ENCODE measurements at places on chromosomes 16 and 17.

GRCh38 chr17:63646488-63646806 lies 24.2 kb downstream of the MAP3K3 start:
- no peak for DNase-seq

GRCh38 chr16:86878236-86879080 lies 300.1 kb downstream of the FOXL1 start:
- DNase-seq = no peak

- DNase-seq = no peak
These were observed 12.7 kb downstream of the JUP start for GRCh38 chr17:41773731-41774193.

DNA sequence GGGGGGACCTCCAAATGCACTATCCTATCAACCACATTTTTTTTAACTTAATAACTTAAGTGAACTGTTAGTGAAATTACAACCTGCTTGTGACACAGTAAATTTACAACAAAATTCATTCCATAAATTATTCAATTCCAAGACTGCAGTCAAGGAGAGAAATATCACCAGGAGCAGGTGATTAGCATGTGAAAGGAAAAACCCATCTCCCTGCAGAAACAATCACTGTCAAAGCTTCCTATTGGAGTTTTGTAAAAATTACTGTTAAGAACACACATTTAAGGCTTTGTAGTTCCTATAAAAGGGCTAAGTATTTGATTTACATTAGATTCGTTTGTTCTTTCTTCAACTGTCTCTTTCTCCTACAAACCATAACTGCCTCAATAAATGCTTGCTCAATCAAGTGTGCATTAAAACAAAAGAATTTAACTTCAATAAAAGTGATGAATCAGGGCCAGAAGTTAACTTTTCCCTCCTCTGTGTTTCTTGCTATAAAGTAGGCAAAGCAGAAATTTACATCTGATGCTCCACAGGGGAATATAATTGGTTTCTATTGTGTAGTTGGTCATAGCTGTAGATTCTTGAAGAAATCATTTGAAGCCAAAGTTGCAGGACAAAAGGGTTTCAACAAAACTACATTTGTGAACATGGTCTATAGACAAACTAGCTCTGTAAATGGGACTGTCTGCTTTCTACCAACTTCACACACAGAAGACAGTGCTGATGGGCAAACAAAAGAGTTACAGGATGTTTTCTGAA lies 195.1 kb upstream of the PSMD7 start:
- no peak for DNase-seq

- DNase-seq = no peak
These were observed 51.1 kb upstream of the CACNG5 start for GRCh38 chr17:66783656-66784381.

DNA sequence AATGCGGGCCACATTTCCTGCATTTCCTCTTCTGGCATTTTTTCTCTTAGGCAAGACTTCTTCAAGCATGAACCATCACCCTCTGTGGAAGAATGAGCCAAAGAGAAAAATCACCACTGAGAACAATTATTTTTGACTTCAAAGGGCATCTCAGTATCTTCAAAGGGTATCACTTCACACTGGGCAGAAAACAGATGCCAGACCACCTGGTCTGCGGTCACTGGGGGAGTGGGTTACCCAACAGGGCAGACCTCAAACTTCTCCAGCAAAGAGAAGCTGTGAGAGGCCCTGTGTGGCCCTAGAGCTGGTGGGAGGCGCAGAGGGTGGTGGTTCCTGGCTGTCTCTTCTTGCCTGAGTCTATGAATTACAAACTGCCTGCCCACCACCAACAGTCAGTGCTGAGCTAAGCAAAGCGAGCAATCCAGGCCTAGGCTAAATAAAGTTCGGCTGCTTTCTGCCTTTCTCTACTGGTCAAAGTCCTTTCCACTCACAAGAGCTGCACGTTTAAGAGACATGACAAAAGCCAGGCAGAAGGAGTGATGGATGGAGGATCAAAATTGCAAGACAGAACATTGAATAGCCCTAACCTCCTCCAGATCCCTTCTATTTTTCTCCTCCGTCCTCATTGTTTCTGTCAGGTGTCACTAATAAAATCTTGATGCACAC lies 602.7 kb upstream of the CDH5 start:
- DNase-seq = no peak

- no peak for DNase-seq
These were observed 24.4 kb downstream of the CCDC57 start for GRCh38 chr17:82188001-82188961.

DNA sequence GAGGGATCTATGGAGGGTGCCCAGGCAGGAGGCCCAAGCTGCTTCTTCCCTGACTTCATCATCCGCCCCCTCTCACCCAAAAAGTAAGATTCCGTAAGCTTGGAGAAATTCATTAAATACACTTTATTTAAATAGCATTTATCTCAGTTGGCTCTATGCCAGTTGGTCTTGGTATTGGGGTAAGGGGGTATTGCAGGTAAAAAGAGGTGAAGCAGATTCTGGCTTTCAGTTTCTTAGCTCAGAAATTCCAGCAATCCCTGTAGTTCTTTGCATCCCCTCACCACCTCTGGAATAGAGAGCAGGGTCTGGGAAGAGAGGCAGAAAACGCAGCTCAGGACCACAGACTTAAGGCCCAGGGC lies 750 bp upstream of the ALDOC start:
- no peak for DNase-seq

DNA sequence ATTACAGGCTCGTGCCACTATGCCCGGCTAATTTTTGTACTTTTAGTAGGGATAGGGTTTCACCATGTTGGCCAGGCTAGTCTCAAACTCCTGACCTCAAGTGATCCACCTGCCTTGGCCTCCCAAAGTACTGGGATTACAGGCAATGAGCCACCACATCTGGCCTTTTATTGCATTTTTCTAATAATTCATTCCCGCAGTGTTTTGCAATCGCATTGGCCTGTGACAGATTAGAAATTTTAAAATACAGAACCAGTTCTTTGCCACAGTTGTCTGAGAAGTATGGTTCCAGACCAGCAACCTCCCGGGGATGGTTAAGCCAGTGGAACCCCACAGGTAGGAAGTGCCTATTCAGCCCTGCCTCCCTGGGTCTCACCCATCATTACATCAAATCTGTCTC lies 3.2 kb upstream of the CRHR1 start:
- no peak for DNase-seq
